ENCODE measurements at places on chromosomes 4 and X. TPM values are rescaled to one million over a fixed set of nuclear protein-coding genes. Genes with fewer than 3 reads are reported as not detected.
A peak's percentile ranks its signal among the peaks of the same experiment; 100 is the strongest.

DNA sequence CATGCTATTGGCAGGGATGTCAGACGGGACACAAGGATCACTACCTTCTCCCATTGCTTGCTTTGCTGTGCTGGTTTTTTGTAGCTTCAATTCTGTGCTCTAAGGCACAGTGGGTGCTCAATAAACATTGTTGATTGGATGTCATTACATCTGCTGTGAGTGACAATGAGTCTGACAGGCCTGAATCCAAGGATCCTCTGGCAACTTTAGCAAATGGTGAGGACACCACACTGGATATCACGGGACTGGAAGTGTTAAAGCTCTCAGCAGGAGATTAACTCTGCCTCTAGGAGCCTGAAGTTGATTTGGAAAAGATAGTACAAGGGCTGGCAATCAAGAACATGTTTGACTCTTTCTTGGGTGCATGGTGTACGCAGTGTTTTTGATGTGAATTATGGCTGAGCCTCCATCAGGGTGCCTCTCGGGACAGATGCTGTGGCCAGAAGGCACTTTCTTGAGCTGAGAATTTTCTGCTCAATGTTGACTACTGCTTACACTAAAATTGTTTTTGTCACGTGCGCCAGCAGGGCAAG is 217.9 kb downstream of the ARAP2 start:
- no peak for DNase-seq

DNA sequence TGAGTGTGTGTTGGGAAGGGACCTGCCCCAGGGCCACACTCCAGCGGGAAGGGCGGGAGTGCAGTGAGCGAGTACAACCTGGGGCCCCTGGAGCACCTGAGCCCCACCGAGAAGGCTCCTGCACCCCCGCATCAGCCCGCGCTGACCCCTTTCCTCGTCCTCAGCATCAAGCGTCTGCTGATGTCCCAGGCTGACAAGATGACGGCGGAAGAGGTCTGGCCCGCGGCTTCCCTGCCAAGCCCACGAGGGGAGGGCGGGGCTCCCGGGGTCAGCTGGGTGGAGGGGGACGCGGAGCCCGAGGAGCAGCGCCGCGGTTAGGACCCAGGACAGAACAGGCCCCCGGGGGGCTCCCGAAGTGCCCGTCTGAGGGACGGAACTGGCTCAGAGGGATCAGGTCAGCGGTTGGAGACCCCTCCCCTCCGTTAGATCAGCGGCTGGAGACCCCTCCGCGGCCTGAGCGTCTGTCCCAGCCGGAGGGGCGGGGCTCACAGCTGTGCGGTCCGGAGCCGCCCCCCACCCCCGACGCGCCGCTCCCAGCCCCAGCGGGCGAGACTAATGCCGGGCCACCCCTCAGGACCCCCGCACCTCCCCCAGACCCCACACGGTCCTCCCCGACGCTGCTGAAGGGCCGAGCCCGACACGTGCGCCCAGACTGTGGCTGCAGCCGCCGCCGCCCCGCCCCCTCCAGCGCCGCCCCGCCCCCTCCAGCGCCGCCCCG is 6.7 kb downstream of the MYL5 start:
- no peak for DNase-seq

DNA sequence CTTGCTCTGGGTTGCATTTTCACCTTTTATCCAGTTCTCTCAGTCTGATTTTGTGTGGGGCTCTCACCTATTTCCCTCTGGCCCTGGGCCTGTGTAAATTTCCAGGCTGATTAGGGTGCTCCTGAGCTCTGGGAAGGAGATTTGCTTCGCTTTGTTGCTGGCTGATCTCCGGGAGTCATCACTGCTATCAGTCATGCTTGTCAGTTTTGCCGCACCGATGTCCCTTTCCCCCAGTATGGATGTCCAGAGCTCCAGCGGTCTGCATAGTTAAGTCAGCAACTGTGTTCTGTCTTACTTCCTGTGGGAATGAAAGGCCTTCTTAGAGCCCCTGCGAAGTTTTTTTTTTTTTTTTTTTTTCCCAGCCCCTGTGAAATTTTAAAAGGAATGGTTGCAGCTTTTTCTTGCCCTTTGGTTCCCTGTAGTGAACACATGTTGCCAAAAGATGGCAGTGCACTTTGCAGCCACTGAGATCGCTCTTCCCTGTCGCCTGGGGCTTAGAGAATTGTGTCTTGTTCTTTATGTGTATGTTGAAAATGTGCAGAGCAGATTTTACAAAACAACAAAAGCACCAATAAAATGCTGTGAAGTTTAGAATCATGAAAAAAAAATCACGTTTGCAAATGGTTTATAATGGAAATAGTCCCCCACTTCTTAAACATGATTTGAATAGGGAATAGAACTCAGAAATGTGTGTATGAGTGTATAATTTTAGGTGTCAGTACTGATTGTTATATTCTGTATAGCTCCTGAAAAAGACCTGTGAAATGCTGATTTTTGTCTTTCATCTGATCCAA is 109.1 kb upstream of the SLC4A4 start:
- DNase-seq = no peak

DNA sequence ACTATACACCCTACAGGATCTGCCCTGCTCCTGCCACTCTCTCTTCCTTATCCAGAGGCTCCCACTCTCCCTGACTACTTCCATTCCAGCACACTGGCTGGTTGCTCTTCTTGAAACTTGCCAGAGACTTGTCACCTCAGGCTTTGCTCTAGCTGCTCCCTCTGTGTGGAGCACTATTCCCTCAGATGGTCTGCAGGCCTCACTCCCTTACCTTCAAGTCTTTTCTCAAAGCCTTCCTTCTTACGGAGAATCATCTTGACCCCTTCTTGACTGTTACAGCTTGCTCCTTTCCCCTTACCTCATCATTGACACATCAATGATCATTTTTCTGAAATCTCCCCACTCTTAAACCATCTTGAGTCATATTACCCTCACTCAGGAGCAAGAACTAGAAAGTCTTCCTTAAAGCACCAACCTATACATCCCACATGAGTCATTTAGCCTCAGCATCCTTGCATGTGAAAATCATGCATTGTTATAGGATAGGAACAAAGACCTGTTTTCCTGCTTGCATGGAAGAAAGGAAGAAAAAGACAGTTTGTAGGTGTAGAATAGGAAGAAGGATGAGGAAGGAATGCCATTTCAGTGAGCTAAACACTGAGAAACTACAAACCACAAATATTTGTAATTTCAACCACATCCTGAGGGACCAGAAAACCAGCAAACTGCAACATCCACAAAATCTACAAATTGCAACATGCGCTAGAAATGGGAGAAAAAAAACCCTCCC is 55.7 kb downstream of the ANTXR2 start:
- DNase-seq = peak; percentile 99

DNA sequence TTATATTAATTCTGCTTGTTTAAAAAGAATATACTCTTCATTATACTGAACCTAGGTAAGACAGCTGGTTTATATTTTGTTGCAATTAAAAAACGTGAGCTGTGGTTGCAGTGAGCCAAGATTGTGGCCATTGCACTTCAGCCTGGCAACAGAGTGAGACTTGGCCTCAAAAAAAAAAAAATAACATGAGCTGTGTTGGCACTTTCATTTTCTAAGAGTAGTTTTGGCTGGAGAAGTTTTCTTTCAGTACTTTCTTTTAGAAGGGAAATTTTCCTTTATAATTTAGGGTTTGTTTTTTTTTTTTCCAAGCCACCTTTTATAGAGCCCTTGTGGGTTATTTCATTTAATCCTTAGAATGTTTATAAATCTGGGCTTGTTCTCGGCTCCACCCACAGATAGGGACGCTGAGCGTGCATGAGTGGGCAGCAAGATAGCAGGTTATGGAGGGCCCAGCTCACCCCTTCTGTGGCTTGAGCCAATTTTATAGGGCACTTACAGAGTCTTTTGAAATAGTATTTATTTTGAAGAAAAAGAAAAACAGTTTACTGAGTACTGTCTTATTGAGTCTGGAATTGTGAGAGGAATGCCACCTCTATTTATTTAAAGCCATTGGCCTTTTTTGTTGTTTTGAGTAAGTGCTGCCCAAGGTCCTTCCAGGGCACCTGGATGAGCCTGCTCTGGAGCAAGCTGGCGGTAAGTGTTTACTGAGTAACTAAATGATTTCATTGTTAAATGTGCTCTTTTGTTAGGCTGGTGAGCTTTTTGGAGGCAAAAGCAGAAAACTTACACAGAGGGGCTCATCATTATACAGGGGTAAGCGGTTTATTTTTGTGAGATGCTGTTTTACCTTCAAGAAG is 60.9 kb downstream of the HTT start:
- DNase-seq = no peak

GRCh38 chrX:135697601-135698000 is 15.8 kb upstream of the CT45A1 start:
- no peak for DNase-seq

DNA sequence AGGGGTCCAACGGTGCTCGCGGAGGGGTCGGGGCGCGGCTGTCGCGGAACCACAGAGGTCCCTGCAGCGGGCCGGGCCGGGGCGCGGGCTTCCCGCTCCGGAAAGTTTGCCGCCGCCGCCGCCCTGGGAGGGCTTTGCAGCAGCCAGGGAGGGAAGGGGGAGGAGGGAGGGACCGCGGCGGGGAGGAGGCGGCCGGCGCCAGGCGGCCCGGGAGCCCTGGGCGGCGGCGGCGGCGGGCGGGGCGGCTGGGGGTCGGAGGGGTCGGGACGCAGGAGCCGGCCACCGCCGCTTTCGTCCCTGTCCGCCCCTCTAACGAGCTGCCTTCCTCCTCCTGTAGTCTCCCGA is 375 bp downstream of the FGFR3 start:
- no peak for DNase-seq

GRCh38 chr4:3349116-3349515 is 56.3 kb downstream of the RGS12 start:
- no peak for DNase-seq

- no peak for DNase-seq
These were observed 43.5 kb downstream of the GATB start for GRCh38 chr4:151717314-151717713.

- no peak for DNase-seq
These were observed 77.1 kb downstream of the TBCK start for GRCh38 chr4:106238820-106239420.

DNA sequence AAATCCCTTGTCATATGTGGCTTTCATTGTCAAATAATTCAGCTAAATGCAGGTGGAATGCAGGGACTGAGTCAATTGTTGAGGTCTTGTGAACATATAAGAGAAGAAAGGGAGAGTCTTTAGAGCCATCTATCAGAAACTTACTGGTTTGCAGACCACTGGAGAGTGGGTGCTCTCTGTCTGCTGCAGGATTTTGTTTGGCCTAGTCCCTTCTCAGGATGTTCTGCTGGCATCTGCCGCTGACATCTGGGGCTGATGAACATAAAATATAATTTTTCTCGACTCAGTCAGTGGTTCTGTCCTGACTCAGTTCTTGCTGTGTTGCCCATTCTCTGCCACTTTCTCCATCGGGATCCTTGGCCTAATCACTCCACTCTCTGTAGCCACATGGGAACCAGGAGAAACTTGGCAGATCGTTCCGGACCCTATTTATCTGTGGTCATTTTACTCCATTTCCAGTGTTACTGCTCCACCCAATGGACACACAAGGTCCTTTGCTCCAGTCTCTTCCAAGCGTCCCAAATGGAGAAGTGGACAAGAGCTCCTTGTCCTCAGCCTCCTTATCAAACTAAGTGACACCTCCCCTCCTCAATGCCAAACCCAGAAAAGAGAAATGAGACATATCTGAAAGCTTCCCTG is 436.2 kb downstream of the FAT4 start:
- no peak for DNase-seq

Gene C4orf50
- not detected for total RNA-seq

Gene MAGED4B
- 8.8 TPM for total RNA-seq

Gene INTU
- total RNA-seq = 3.1 TPM

Gene ABLIM2
- total RNA-seq = 0.85 TPM

Gene CABS1
- not detected for total RNA-seq

Measured in foreskin keratinocyte (primary cell).